Pancreas (tissue), 10 donors: ENCODE measurements at places on chromosomes 3 and 15. TPM values are rescaled to one million over a fixed set of nuclear protein-coding genes. Genes with fewer than 3 reads are reported as not detected.

- no peak for DNase-seq
- no peak overlapping the region for H3K27ac ChIP-seq
- H3K27me3 ChIP-seq, result no peaks in the 10 kb centered on the region
- H3K4me3 ChIP-seq, result no peak overlapping the region
Observed at GRCh38 chr3:117010318-117010717, 300.7 kb downstream of the TUSC7 start.

Gene FSIP1
- 0.39 TPM for total RNA-seq

Gene PARP9
- 11.4 TPM for total RNA-seq

Gene TRPM7
- total RNA-seq, result 17.2 TPM

Gene VWA5B2
- total RNA-seq, result 2.5 TPM

DNA sequence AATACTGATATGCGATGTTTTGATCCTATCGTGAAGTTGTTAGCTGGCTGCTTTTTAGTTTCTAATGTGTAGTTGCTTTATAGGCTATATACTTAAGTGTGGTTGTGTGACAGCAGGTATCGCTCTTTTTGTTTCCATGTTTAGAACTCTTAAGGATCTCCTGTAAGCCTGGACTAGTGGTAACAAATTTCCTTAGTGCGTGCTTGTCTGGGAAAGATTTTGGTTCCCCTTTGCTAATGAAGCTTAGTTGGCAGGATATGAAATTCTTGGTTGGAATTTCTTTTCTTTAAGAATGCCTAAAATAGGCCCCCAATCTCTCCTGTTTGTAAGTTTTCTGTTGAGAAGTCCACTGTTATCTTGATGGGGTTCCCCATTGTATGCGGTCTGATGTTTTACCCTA is 173.6 kb downstream of the DOCK3 start:
- no peak for DNase-seq
- H3K4me1 ChIP-seq, result no peaks in the 10 kb centered on the region
- no peaks in the 10 kb centered on the region for H3K27me3 ChIP-seq
- no peaks in the 10 kb centered on the region for H3K36me3 ChIP-seq

- no peaks in the 10 kb centered on the region for H3K4me1 ChIP-seq
- H3K4me3 ChIP-seq, result no peak overlapping the region
- H3K27ac ChIP-seq, result no peak overlapping the region
- H3K27me3 ChIP-seq, result no peaks in the 10 kb centered on the region
Observed at GRCh38 chr3:175726228-175726627, 867.1 kb downstream of the NAALADL2 start.
